ENCODE measurements at places on chromosomes 1 and 21.

- no peak for DNase-seq
Measured at GRCh38 chr1:53616927-53617326, 122.0 kb downstream of the GLIS1 start.

DNA sequence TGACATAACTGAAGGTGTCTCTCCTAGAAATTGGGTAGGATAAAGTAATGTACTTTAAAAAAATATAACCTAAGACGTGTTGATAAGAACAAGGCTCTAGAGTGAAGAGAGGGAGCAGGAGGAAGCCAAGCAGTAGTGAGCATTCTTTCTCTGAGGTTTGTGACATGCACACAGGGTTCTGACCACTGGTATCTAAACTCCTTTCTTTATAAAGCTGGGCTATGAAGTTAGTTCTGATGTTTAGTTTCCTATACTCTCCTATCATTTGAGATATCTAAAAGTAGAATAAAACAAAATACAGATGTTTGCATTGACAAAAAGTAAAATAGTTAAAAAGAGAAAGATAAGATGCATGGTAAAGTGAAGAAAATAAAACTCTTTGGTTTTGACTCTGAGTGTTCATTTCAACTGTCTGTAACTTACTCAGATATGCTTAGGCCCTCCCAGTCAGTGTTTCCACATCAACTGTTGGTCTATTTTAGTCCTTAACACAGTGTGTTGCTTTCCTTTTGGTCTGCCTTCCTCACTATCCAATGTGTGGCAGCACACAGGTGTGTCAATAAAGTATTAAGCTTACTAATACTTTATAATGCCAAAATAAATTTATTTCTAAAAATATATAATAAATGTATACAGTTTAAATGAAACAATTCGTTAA is 543.5 kb downstream of the PTPRC start:
- no peak for DNase-seq

DNA sequence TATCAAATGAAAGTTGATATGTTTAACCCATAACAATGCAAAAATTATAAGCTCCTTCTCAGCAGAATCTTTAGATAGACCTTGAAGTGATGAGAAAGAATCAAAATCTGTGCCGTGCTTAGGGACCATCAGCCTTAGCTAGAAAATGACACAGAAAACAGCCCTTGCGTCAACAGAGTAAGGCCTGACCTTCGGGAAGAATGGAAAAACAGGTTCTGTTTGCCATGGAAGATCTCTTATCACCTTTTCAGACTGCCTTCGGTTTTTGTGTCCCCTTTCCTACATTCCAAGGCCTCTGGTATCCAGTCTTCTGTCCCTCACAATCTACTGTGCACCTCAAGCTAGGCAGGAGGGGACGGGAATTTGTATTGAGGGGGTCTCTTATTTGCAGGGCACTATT is 37.6 kb upstream of the DPT start:
- no peak for DNase-seq

DNA sequence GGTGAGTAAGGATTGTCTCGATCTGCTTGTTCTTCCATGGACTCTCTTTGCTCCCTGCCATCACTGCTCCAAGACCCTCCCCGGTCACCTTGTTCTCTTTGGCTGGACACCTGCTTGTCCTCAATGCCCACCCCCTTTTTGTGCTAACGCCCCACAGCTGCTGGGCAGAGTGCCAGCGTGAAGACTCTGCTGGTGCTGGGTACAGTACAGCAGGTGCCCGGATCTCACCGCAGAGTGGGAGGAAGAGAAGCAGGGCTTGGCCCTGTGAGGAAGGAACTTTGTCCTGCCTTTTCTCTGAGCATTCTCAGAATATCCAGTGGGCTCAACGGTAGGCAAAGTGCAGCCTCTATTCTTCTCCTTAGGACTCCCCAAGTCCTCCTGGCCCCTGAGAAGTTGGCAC is 90.1 kb downstream of the PLXNA2 start:
- no peak for DNase-seq

DNA sequence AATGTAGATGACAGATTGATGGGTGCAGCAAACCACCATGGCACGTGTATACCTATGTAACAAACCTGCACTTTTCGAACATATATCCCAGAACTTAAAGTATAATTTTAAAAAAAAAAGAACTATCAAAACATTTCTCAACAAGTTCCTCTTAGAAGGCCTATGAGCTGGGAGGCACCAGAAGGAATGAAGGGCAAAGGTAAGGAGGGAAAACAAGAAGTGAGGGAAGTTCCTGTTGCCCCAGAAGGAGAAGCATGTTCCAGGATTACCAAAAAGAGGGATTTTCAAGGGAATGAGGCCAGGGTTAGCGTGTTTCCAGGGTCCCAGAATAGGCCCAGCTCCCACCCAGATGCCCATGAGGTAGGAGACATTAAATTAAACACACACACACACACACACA is 361.0 kb downstream of the SETD4 start:
- DNase-seq = no peak

DNA sequence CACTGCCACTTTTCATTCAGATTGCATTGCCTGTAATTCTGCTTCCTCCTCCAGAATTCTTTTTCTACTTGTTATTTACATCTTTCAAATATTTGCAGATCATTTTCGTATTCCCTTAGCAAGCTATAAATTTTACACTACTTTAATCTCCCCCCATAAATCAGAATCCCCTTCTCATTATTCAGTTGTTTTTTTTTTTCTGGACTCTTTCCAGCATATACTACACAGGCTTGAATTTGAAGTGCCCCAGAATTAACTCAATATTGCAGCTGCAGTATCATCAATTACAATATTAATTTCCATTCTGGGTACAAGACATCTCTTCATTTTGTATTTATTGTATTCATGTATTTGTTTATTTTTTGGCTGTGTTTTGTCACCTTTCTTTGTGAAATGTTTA is 1494.3 kb downstream of the AMY1C start:
- DNase-seq = no peak

DNA sequence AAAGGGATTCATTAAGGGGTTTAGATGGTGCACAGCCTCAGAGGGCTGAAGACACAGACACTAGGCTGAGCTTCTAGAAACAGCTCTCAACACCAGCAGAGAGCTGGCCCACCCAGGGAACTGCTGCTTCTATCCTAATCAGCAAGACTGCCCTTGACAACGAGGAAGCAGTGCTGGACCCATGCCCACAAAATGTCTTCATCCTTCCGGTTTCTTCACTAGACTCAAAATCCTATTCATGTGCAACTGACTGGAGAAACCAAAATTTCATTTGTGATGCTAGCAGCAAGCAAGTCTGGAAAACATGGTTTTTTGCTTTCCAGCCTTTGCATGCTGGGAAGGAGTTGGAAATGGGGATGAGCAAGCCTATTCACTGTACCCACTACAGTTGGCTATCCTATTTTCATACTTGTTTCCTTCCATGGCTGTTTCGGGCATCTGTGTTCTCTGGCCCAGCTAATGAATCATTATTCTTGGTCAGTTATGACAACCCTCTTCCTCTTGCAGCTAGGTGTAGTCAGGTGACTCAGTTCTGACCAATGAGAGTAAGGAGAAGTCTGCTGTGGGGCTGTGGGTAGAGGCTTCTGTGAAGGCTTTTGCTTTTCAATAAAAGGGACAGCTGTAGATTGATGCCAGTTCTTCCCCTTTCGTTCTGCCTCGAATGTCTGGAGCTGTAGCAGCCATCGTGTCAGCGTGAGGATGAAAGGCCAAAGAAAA is 14.6 kb upstream of the TMEM61 start:
- no peak for DNase-seq

DNA sequence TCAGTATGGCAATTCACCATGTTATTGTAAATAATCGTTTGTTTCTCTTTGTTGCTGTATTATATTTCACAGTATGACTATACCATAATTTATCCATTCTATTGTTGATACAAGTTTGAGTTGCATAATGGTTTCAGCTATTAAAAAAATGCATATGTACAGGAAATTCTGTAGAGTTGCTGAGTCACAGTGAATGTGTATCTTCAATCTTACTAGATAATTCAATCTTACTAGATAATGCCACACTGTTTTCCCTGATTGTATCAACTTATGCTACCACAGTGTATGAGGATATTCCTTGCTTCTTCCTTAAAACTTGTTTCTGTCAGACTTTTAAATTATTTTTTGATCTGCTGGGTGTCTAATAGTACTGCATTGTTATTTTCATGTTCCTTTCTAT is 3.5 kb upstream of the COA6 start:
- DNase-seq = no peak
